ENCODE measurements at places on chromosomes 7 and 10.

GRCh38 chr7:30925913-30926312 is 14.3 kb downstream of the AQP1 start:
- no peak for DNase-seq

DNA sequence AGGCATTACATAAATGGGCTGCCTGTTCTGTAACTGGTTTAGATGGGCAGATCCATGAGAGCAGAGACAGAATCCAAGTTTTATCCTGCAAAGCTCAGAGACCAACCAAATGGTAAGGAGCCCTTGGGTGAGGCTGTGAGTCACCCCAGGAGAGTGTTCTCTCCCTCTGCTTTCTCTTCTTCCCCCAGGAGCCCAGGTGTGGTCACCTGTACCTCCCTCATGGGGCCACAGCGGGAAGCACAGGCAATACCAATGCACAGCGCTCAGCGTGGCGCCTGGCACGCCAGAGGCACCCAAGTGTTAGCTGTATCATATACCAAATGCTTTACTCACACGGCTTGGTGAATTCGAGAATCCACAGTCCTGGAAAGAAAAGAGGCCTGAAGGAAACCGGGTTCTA is 39.4 kb downstream of the CTBP2 start:
- peak; percentile 93 for DNase-seq

- no peak for DNase-seq
These were observed 110.4 kb downstream of the HIPK2 start for GRCh38 chr7:139667377-139667776.

DNA sequence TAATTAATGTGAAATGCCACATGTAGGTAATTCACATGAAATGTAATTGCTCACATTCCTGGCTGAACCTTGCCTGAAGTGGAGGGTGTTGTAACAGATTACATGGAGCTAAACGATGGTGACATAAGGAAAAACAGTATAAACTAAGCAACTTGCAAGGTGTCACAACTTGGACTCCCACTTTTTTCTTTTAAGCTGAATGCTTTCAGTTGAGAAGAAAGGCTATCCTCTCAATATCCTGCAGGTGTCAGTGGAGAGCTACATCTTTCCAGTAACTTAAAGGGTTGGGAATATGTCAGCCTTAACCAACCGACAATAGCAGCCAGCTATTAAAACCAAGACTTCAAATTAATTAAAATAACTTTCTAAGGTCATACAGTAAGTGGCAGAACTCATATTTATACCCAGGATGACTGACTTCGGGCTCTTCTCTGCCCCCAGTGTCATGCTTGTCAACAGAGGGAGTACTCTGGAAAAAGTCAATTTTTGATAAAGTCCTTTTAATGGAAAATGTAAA is 33.7 kb downstream of the NRBF2 start:
- peak; percentile 82 for DNase-seq

GRCh38 chr7:110772615-110773014 is 318.3 kb upstream of the LRRN3 start:
- DNase-seq: no peak

DNA sequence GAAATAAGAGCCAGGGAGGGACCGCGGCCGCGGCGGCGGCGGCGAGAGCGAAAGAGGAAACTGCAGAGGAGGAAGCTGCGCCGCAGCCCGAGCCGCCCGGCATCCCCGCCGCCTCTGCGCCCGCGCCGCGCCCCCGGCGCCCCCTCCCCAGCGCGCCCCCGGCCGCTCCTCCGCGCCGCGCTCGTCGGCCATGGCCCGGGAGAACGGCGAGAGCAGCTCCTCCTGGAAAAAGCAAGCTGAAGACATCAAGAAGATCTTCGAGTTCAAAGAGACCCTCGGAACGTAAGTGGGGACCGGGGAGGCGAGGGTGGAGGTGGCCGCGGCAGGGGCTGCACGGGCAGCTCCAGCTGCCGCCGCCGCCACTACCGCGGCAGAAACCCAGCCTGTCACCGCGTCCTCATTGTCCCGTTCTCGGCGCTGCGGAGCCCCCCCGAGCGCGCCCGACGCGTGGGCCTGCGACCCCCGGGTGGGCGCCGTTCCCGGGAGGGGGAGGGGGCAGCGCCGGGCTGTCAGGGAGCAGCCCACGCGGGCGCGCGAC is 351 bp downstream of the CAMK1D start:
- DNase-seq: no peak

GRCh38 chr10:84837877-84838276 is 509.5 kb downstream of the CCSER2 start:
- DNase-seq: no peak

DNA sequence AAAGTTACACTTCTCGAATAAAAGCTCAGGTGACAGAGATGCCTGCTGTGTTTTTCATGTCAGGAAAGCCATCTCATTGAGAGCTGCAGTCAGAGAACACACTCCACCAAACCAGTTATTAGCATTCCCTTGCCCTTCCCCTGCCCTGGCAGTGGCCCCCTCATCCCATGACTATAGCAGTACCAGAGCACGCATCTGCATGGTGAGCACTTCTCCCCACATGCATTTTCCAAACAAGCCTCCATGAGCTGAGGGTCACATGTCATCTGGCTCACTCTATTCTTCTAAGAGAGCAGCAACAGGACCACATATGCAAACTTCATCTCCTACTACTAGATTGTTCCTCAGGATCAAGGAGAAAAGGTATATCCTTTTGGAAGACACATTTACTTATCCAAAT is 42.4 kb upstream of the FGL2 start:
- DNase-seq: no peak

DNA sequence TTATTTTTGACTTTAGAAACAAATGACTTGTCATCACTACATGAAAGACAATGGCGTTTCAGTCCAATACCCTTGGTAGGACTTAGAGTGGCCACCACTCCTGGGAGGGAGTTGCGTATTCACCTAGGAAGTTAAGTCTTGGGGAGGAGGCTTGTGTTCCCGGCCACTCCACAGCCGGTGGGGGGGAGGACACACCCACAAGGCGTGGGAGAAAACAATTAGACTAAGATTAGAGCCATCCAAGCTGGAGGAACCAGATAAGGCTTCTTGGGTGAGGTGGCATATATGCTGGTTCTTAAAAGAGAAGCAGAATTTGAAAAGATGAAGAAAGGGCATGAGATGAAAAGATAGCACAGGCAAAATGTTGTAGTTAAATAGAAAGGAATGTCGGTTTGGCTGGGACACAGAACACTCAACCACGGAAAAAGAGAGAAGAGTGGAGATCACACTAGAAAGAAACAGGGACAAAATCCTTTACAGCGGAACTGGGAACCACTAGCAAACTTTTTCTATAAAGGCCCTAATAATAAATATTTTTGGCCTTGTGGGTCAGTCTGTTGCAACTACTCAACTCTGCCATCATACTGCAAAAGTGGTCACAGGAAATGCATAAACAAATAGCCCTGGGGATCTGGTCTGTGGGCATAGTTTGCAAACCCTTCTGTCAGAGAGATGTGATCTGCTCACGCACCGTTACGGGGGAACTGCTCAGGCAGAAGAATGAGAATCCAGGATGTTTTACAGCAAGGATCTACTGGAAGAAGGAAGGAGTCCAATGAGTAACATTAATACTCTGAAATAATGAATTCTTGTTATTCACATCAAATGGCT is 651.8 kb downstream of the PARD3 start:
- no peak for DNase-seq

- DNase-seq: no peak
These were observed 198.0 kb downstream of the TNS3 start for GRCh38 chr7:47383696-47384445.

- peak; percentile 94 for DNase-seq
These were observed 4.1 kb upstream of the SFR1 start for GRCh38 chr10:104117839-104118323.

DNA sequence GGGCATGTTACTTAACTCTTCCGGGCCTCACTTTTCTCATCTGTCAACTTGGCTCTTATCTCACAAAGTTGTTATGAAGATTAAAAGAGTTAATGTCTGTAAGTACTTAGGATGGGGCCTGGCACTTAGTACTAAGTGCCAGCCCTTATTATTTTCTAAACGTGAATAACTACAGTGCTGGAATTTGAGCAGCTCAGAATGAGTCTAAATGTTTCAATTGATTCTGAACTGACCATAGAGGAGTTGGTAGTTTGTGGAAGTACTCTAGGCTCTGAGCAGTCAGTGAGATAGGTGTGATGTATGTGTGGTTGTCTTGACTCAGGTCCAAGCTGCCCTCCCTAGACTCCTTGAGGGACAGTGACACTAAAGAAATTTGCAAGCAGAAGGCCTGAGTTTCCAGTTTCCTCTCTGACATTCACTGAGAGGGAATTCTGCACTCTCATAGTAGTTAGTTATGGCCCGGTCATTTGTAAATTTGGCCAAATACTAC is 18.5 kb upstream of the JAZF1 start:
- no peak for DNase-seq

- no peak for DNase-seq
These were observed 21.6 kb upstream of the NME8 start for GRCh38 chr7:37826825-37827224.

DNA sequence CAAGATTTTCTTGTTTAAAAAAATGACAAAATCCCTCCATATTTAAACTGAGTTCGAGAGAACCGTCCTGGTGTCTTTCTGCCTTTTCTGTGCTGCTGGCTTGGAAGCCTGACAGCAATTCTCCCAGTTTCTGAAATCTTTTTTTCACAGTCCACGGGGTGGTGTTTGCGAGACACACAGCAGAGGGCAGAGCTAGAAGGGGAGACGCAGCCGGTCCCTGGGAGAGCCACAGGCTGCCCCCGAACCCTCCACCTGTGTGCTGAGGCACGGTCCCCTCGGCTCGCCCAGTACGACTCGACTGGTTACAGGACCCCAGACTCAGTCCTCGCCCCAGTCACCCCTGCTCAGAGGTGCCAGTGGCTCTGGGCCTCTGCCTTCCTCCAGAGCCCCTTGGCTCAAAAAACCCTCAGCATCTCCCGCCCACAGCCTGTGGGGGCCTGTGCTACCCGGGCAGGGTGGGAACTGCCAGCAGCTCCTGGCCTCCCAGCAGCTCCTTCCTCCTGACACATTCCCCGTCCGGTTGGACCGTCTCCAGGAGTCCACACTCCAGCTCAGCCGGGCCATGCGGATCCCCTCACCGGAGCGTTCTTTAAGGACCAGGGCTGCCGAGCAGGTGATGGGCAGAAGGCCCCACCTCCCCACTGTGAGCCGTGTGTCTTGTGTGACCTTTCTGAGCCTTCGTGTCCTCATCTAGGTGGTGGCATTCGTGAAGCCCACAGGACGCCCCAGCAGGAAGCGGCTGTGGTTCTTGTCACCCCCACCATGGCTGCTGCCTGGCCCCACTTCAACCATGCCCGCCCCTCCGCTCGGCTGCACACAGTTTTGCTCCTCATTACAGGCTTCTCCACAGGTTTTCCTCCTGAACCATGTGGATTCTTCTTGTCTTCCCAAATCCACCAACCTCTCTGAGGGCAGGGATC is 52.3 kb upstream of the EN2 start:
- DNase-seq: no peak

DNA sequence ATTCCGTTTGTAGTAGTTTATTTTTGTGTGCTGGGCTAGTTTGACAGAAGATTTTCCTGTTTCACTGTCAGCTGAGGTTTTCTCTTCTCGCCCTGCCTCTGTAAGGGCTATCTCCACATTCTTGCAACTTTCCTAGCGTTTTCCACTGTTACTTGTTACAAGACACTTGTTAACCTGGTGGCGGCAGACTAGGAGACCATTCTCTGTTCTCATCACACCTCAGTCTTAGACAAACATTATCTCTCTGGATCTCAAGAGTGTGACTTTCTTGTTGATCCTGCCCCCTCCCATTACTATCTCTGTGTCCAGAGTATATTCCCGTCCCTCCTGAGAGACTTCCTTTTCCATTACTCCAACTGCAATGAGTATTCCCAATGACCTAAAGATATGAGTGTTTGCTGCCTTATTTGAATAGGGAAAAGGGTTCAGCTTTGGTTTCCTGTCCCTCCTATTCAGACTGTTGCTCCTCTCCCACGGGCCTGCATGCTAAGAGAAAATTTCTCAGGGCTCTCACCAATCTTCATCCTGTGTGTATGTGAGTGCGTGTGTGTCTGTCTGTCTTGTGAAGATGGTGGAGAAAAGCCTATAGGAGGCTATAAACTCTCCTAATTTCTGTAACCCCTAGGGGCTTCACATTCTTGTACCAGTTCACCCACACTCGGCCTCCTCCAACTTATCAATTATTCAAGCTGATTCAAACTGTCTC is 722.4 kb upstream of the POT1 start:
- DNase-seq: no peak

DNA sequence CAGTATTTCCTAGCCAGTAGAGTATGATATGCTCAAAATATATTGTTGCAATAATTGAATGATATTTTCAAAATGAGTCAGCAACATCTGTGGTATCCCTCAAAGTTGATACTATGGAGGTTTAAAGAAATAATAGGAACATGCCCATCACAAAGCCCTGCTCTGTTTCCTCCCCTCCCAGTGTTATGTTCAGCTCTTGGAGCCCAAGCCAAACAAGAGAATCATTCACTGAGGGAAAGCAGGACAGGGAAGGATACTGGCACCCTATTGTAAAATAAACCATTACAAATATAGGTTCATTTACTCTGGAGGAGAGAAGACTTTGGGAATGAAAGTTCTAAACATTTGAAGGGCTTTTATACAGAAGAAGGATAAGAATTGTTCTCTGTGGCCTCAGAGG is 37.6 kb downstream of the SORCS3 start:
- no peak for DNase-seq

GRCh38 chr10:77162697-77163096 is 474.9 kb downstream of the KCNMA1 start:
- DNase-seq: peak; percentile 95

GRCh38 chr7:115654384-115655214 is 376.0 kb downstream of the TFEC start:
- no peak for DNase-seq

DNA sequence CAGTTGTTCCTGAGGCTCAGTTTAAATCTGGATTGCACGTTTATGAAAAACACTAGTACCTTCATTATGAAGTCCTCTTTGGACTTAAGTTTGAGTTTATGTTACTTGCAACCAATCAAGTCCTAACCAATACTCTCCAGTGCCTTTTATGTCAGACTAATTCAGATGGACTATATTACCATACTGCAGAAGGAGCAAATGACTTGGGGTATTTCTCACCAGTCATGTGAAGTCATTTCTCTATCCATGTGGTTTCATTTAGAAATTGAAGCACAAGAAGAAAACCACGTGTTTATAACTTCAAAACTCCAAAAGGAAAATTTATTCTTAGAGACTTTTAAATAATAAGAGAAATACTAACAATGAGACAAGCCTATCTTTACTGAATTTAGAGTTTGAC is 201.6 kb downstream of the MBL2 start:
- DNase-seq: no peak
